ENCODE measurements at places on chromosomes 7 and 10.

- DNase-seq: no peak
Measured at GRCh38 chr10:15335508-15335907, 35.6 kb downstream of the FAM171A1 start.

DNA sequence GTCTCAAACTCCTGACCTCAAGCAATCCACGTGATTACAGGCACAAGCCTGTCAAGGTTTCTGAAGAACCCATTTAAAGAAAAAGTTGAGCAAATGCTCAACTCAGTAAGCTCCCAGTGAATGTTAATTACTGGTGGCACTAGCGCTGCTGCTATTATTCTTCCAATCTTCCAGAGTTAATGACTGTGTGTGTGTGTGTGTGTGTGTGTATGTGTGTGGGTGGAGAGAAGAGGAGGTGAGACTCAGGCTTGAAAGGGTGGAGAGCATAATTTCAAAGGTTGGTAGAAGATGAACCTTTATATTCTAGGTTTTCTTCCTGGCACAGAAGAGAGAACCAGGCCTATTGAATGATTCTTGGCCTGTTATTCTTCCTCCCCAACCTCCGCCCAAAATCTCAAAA, 11.6 kb upstream of the NPVF start:
- DNase-seq: no peak

- DNase-seq: no peak
Measured at GRCh38 chr7:152521420-152522337, 85.9 kb upstream of the KMT2C start.

- no peak for DNase-seq
Measured at GRCh38 chr10:63798599-63799498, 277.6 kb downstream of the REEP3 start.

DNA sequence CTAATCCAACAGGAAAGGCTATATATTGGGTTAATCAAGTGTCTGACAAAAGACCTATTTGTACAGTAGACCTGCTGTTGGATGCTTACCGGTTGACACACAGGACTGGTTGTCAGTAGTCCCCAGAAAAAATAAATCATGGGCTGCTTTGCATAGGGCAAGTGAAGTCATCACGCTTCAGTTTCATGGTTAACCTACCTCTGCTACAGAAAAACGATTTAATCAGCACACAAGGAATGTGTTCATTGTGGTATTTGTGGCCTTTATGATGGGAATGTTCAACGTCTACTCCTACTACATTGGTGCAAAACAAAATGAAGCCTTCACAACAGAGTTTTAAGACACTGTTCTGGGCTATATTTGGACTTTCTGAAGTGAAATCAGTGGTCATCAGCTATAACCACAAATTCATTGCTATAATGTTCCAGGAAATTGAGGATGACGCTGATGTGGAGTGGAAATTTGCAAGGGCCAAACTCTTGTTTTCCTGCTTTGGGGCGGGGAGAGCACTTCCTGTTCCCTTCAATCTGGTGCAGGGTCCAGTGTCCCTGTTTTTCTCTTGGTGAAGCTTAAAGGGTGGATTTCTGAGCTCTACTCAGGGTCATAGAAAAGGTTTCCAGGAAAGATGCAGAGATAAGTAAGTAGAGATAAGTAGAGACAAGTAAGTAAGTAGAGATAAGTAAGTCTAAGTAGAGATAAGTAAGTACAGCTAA, 39.3 kb upstream of the GGCT start:
- no peak for DNase-seq

- no peak for DNase-seq
Measured at GRCh38 chr7:54116956-54117355, 425.2 kb upstream of the VSTM2A start.

GRCh38 chr10:78539247-78539766, 505.6 kb downstream of the RPS24 start:
- no peak for DNase-seq

DNA sequence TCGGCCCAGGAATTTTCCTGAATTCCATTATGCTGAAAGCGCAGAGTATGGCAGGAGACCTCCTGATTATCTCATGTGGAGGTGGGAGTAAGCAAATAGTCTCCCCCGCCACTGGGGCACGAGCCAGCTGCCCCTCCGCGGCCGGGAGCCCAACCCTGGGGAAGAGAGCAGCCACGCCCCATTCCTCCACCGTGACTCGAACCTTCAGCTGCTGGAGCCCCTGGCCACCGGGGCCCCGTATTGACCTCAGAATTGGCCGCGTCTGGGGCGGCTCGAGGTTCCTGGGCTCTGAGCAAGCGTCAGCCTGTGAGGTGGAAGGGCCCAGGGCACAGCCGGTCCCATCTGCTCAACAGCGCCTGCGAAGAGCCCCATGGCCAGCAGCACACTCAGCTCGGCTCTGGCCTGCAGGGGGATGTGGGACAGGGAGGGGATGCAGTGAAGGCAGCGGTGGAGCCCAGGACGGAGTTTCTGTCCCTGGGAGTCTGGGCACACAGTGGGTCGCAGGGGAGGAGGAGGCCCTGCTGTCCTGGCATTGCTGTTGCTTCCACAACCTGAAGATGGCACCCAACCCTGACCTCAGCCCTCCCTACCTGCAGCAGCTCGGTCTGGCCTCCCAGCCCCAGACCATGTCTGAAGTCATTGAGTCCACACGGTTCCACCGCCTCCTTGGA, 97.8 kb downstream of the CHST15 start:
- peak; percentile 69 for DNase-seq

- no peak for DNase-seq
Measured at GRCh38 chr10:70943249-70943648, 54.9 kb upstream of the PCBD1 start.

DNA sequence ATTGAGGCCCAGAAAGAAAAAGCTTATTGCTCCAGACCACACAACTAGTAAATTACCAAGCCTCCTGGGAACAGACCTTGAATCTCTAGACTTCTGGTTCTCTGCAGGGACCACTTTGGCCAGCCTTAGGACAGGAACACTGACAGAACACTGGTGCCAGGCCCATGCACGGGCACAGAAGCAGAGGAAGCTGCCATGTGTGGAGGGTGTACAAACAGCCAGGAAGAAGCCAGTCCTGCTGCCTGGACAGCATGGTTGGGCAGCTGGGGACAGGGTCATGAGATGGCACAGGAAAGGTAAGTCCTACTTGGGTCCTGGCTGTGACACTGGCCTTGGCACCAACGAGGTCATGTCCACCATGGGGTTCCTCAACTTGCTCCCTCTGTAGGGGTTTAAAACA, 19.2 kb downstream of the MMRN2 start:
- no peak for DNase-seq

DNA sequence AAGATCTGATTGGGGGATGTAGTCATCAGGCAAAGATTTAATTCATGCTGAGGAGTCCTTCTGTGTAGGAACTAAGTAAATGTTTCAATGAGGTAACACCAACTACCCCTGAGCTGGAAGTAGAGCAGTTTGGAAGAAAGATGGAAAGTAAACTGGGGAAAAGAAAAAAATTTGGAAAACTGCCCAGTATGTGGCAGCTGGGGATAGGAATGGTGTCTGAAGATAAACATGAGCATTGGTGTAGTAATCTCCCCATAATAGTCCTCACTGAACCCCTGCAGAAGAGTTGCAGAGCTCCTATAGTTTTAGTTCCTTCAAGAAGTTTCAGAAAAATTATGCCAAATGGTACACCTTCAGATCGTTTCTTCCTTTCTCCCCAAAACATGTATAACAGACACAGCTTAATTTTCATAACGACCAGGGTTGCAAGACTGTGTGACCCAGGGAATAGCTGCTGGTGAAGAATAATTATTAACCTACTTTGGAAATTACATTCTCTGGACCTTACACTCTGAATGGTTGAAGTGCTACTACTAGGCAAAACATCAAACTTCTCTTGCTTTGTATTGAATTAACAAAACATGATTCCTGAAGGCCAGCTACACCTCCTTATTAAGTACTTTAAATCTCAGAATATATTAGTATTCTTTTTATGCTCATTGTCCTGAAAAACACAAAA, 446.4 kb upstream of the NRG3 start:
- no peak for DNase-seq

DNA sequence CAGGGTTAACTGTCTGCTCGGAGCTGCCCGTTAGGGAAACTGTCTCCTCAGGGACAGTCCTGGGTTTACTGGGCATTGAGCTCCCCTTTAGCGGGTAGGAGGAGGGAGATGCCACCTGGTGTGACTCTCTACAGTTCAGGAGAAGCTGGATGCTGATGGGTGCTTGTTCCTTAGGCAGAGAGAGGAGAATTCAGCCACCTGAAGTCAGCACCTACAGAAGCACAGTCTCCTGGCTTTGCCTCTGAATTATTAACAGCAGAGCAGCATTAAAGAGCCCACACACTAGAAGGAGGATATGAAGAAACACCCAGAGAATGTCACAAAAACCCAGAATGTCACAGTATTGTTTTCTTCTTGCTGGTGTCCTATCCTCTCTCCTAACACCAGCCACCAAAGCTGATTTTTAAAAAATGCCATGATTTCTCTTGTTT, 696 bp downstream of the GIMAP4 start:
- no peak for DNase-seq

GRCh38 chr7:139679731-139680594, 97.8 kb downstream of the HIPK2 start:
- DNase-seq: no peak

- no peak for DNase-seq
Measured at GRCh38 chr10:34374356-34375045, 440.6 kb downstream of the PARD3 start.

DNA sequence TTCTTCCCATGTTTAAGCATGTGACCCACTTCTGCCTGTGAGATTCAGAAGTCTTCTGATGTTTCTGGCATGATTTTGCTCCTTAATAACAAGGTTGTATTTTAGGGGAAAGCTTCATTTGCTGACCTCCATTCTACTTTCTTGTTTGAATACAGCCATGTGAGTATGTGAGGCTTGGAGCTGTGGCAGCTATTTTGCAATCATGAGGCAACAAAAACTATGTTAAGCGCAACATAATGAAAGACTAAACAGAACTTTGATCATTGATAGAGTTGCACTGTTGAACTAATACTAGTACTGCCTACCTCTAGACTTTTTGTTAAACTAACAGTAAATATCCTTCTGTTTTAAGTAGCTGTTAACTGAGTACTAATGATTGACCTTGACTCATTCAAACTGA, 203.8 kb upstream of the FAM3C start:
- no peak for DNase-seq

DNA sequence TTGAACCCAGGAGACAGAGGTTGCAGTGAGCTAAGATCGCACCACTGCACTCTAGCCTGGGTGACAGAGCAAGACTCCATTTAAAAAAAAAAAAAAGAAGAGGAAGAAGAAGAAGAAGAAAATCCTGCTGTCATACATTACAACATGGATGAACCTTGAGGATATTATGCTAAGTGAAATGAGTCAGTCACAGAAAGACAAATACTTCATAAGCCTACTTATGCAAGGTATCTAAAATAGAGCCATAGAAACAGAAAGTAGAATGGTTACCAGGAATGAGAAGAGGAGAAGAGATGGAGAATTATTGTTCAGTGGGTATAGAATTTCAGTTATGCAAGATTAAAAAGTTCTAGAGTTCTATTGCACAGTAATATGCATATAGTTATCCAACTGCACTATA, 466.5 kb downstream of the PLXNA4 start:
- DNase-seq: no peak

DNA sequence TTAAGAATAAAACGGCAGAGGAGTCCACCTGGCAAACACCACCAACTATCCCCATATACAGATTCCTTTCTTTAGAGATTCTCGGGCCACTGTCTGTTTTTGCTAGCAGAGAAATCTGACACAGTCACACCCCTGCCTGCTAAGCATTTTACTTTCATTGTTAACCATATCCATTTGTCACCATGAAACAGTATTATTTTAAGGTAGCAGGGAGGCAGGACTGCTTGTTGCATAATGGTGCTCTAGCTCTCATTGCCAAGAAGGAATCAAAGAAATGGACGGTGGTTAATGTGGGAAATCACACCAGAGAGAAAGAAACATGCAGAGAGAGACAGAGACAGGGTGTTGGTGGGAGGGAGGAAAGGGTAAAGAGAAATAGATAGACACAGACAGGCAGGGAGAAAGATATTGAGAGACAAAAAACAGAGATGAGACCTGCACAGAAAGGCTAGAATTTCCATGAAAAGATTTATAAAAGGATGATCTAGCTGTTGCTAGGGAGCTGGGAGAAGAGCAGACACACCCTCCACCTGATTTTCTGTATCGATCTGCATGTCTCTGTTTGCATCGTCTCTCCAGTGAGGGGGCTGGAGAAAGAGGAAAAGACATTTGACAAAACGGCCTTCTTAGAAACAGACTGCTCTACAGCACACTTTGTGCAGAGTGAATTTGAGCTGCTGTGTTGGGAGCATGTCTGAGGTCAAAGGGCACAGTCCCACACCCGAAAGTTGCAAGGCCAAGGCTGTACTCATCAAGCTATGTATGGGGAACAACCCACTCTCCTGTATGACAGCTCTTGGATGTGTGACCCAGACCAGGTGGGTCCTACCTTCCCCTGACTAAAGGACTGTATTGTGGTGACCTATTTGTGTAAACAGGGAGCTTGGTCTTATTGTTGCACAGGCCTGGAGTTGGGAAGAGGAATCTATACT, 303.1 kb downstream of the FZD1 start:
- no peak for DNase-seq

DNA sequence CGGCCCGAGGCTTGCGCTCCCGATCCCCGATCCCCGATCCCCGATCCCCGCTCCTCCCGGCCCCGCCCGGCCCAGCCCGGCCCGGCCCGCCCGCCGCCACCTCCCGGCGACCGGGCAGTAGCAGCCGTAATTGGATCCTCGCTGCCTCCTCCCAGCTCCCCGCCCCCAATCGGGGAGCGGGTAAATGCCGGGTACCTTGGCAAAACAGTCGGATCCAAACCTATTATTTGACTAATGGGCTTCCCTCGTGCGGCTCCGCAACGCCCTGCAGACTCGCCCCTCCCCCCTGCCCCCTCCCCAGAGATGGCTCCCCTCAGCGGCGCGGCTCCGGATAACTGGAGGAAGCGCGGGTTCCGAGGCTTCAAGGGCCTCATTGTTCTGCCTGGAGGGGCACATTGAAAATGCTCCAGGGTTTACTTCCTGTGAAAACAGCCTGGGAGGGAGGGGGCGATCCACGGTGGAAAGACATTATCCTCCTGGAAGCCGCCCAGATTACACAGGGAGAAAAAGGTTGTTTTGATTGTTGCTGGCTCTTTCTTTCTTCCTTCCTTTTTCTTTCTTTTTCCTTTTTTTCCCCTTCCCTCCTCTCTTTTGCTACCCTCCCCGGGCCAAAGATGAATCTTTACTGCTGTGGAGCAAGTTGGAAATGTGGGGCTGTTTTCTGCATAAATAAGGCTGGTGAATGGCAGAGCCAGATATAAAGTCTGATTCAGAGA, 94.7 kb upstream of the ZMIZ1 start:
- peak; percentile 77 for DNase-seq

GRCh38 chr7:43856316-43856715, 13.0 kb downstream of the MRPS24 start:
- no peak for DNase-seq

DNA sequence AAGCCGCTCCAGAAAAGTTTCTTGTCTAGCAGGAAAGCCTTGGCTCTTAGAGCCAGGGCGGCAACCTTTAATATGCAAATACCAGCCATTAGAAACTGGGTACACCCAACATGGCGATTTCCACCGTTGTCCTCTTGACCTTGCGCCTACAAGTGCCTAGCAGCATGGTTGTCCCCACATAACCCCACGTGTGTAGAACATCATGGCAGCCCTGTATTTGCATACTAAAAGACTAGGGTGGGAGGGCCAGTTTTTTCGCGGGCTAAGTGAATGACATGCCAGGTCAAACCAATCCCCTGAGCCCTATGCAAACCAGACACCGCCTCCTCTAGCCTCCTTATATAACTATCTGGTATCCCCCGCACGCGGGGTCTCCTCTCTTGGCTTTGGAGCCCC, 58.4 kb upstream of the FZD8 start:
- DNase-seq: no peak

GRCh38 chr7:43112941-43113621, 634 bp downstream of the HECW1 start:
- DNase-seq: no peak
